ENCODE measurements at places on chromosomes 16 and 17.

GRCh38 chr16:71943887-71944286 is 48.6 kb downstream of the IST1 start:
- DNase-seq = no peak

GRCh38 chr16:1993731-1994131 is 4.0 kb downstream of the SYNGR3 start:
- DNase-seq = no peak

DNA sequence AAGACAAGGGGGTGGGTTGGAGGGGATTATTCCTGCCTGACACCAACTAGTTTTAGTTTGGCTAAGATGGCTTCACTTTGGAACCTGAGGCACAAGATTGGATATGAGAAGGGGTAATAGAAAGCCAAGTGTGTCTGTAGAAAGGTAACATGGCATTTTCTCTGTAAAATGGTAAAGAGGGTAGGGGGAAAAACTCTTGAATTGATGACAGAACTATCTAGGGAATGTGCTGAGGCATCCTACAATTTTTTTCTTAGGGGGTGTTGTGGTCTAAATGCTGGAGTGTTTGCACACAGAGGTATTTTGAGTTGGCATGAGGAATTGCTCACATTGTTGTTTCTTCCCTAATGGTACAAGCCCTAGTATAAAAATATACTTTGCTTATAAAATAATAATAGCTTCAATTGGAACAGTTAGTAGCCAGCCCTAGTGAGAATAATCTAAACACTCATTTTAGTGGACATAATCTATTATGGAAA is 25.8 kb downstream of the YPEL2 start:
- DNase-seq = no peak

GRCh38 chr16:11806721-11807120 is 9.7 kb upstream of the ZC3H7A start:
- DNase-seq = no peak

DNA sequence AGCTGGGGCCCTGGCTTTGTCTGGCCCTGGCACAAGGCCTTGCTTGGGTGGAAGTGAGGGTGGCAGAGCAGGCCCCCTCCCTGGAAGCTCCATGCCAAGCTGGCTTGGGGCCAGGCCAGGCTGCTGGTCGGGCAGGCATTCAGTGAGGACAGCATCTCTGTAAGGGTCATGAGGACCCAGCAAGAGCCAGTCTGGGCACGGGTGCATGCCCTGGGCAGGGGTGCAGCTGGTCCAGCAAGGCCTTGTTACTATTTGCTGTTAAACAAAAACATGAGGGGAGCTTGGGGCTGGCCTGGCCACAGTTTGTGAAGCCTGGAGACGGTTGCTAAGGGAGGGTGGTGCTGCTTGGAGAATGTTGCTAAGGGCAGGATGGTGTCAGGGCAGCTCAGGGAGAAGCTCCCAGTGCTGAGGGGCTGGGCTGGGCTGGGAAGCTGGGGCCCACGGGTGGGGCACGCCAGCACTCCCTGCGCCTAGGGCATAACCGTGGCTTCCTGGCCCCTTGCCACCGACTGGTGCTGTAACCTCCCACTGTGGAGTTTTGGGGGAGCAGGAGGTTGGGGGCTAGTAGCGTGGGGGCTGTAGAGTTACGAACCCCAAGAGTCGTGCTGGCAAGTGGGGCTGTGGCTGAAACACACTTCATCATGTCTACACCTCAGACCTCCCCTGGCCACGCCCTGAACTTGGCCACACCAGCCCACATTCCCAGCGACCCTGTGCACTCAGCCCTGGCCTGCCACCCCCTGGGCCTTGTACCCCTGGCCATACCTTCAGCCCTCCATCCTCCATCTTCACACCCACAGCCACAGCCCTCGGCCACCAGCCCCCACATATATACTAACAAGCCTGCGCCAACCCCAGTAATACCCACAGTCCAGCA is 1.6 kb downstream of the TPPP3 start:
- DNase-seq = no peak

DNA sequence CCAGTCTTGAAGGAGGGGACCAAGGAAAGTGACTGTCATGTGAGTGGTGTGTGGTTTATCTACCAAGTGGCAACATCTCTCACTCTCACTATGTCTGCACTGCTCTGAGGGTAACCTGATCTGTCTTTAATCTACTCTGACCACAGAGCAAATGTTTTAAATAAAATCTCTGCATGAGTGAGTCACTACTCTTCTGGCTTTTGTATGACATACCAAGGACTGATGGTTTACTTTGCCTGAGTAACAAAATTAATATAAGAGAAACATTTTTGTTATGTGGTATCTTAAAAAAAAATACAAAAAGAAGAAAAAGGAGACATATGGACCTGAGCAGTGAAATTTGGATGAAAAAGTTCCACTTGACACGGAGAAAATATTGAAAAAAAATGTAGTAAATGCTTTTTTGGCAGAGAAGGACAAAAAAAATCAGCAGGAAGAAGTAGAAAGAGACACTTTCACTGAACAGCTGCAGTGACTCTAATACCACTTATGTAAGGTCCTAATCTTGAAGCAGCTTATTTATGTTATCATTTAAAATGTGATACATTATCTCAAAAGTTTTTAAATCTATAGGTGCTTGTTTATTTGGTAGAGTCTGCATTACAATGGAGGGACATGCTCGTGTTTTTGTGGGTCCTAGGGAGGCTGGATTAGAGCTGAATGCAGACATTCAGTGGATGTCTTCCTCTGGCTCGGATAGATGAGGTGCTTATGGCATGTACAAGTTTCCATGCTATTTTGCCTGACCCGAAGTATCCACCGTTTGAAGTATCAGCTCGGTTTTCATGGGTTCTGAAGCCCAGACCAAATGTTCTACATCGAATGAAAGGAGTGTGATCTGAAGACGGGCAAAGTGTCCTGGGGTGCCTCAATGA is 240.7 kb downstream of the MAP2K6 start:
- DNase-seq = no peak

GRCh38 chr17:48711128-48711527 is 11.2 kb downstream of the PRAC1 start:
- DNase-seq = no peak

DNA sequence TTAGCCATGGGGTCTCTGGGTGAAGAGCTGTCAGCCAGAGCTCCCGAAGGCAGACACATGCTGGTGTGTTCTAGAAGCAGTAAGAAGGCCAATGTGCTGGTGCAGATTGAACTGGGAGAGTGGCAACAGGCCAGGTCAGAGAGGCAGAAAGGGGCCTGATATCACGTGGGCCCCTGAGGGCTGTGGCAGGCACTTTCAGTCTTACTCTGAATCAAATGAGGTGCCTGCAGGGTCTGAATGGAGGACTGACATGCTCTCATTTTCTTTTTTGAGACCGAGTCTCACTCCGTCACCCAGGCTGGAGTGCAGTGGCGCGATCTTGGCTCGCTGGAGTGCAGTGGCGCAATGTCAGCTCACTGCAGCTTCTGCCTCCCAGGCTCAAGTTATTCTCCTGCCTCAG is 293.8 kb downstream of the ABCC12 start:
- no peak for DNase-seq

- DNase-seq = no peak
Measured at GRCh38 chr16:19991614-19992013, 82.1 kb downstream of the GPR139 start.

DNA sequence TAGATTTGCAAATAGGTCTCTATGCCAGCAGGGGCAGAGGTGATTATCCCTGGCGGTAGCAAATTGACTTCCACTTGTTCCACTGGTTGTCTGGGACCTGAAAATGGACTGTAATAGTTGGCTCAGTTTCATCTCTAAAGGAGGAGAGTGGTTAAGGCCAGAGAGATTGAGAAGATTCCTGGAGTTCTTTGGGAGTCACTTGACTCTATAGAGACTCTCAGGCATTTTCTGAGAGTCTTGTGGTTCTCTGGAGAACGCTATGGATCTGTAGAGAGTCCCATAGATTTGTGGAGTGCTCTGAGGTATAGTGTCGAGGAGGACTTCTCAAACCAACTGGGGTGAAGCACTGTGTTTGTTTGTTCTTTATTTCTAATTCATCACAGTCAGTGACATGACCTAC is 8.9 kb upstream of the PMP22 start:
- DNase-seq = no peak

DNA sequence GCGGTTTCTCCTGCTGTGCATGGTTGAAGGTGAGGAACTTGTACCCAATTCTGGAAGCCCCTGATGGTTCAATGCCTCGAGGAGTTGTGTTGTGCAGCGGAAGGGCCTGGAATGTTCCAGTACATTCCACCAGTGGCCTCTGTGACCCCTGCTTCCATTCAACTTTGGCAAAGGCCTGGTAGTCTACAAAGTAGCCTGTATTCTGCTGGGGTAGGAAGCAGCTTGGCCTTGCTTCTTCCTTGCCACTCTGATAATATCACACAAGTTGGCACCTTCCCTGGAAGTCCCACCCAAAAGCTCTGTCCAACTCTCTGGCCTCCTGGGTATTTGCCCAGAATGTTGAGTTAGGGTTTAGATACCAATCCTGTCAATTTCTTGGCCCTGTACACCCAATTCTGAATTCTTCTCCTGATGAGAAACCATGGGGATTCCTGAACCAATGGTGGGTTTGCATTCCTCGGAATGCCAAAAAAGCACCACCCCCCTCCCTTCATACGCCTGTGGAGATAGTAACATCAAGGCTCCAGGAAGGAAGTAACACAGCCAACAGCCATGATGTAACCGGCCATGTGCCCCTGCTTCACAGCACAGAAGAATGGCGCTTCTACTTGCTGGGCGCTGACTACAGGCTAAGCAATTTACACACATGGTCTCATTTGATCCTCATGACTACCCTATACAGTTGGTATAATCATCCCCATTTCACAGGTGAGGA is 11.8 kb upstream of the FAM117A start:
- no peak for DNase-seq

- no peak for DNase-seq
Measured at GRCh38 chr17:49573510-49574322, 2.0 kb upstream of the NXPH3 start.

- DNase-seq = no peak
Measured at GRCh38 chr17:32593003-32593402, 106.2 kb downstream of the CDK5R1 start.

- no peak for DNase-seq
Measured at GRCh38 chr16:58280846-58281301, 14.0 kb downstream of the PRSS54 start.

DNA sequence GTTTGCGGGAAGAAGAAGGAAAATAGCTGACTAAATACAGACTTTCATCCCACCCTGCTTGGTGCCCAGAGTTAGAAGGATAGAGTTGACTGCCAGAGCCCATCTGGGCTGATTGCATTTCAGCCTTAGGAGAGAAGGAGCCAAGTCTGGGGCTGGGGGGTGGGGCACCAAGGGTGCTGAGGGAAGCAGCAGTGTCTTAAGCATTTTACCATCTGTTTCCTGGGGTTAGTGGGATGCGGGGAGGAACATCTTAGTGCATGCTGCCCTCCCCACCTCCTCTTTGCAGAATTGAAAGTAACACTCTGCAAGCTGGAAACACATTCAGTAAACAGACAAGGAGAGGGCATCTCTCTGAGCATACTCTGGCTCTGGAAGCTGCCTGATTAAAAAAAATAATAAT is 1.5 kb upstream of the ARL5C start:
- DNase-seq = no peak

- DNase-seq = no peak
Measured at GRCh38 chr16:83942815-83943515, 10.1 kb upstream of the OSGIN1 start.

- DNase-seq = peak; percentile 57
Measured at GRCh38 chr17:49567871-49568694, 7.6 kb upstream of the NXPH3 start.

- peak; percentile 98 for DNase-seq
Measured at GRCh38 chr17:28728364-28729200, at the start of gene NEK8. NEK8 (plus strand) TSS chr17:28728788; CDS start chr17:28728814, 26 bp downstream.

- no peak for DNase-seq
Measured at GRCh38 chr16:25633549-25633948, 58.2 kb upstream of the HS3ST4 start.

DNA sequence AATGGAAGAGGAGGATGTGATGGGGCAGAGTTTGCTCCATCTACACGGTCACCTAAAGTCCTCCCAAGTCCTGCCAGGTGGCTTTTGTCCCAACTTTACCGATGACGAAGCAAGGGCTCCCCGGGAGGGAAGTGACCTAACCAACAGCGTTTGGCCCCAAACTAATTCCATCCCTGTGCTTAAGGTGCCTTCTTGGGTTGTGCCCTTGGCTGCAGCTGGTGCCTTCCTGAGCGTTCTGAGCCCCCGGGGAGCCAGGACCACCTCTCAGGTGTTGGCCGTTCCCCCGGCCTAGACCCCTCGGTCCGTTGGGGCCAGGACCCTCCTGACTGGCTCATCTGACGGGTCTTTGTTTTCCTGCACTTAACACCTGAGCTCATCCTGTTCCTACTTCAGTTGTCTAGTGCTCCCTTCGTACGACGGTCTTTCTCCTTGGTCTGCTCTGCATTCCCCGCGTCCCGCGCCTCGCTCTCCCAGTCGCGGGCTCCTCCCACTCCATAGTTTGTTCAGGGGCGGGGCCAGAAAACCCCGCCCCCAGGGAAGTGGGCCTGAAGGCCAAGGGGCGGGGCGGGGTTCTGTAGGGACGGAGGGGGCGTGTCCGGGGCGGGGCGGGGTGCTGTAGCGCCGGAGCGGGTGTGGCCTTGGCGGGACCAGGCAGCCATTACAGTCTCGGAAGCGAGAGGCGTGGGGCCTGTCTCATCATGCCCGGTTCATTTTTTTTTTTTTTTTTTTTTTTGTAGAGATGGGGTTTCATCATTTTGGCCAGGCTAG is 822 bp upstream of the ZSCAN10 start:
- DNase-seq = peak; percentile 91

DNA sequence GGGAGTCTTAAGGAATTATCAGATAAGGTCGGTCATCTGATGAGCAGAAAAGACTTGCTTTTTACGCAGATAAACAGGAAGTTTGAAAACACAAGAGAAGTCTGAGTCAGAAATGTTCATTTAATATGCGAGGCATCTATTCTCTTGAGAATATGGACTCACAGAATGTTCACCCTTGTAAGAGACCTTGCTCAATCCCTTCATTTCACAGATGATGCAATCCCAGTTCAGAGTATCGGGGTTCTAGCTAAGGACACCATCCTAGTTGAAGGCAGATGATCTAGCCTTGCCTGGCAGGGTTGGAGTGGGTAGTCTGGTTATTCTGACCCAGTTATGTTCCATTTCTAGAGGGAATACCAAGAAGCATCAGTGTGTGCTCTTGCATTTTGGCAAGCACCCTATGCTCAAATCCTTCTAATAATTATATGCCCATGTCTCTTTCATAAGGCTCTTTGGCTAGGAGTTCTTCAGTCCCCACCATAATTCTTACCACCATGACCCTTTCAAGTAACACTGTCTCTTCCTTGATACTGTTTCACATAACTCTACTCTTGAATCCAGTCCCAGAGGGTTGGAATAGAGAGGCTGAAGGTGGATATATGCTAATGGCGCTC is 42.5 kb downstream of the YPEL2 start:
- DNase-seq = no peak

DNA sequence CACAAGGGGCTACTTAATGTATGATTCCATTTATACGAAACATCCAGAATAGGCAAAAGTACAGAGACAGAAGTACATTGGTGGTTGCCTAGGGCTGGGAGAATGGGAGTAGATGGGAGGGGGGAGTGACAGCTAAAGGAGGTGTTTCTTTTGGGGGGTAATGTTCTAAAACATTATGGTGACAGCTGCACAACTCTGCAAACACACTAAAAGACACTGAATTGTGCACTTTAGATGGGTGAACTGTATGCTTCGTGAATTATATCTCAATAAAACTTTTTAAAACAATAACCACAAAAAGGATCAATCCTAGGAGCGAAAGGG is 661 bp downstream of the LYRM9 start:
- DNase-seq = no peak

All from stimulated activated CD4-positive, alpha-beta T cell treated with anti-CD3 and anti-CD28 coated beads, Interleukin-1b, Interleukin-23, amount 100 ng/mL, for 1 hour (primary cell).